ENCODE measurements at places on chromosomes 16 and 17.

GRCh38 chr16:57795431-57795878 is 6.8 kb downstream of the KIFC3 start:
- peak; percentile 80 for DNase-seq
- H3K4me1 ChIP-seq: peaks cover 7% of the 10 kb centered on the region
- no peak overlapping the region for H3K4me3 ChIP-seq
- H3K36me3 ChIP-seq: peaks cover 37% of the 10 kb centered on the region

- H3K36me3 ChIP-seq: no peaks in the 10 kb centered on the region
- H3K27me3 ChIP-seq: no peaks in the 10 kb centered on the region
- no peak for DNase-seq
- H3K4me1 ChIP-seq: no peaks in the 10 kb centered on the region
- H3K27ac ChIP-seq: no peak overlapping the region
- no peak overlapping the region for H3K4me3 ChIP-seq
Measured at GRCh38 chr17:72872396-72872795, 220.1 kb downstream of the SLC39A11 start.

DNA sequence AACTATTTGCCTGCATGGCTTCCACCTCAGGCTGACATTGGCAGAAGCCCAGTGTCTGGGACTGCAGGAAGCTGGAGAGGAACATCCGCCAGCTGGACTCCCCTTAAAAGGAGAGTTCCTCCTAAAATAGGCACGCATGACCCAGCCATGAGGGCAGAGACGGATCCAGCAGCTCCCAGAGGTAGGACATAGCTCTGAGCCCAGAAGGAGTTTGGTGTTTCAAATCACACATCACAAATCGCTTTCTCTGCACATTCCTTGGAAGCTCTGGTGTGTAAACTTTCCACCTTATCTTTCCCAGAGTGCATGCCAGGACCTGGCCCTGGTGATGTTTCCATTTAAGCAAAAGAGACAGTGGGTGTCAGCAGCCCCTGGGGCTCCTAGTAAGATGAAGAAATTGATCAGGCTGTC is 231.1 kb upstream of the CDH5 start:
- H3K27me3 ChIP-seq: no peaks in the 10 kb centered on the region
- no peaks in the 10 kb centered on the region for H3K36me3 ChIP-seq
- no peak overlapping the region for H3K4me3 ChIP-seq
- DNase-seq: no peak
- no peak overlapping the region for H3K27ac ChIP-seq

GRCh38 chr17:1029922-1030644 is 33.2 kb downstream of the TIMM22 start:
- DNase-seq: peak; percentile 79
- peaks cover 21% of the 10 kb centered on the region for H3K4me1 ChIP-seq
- H3K27me3 ChIP-seq: no peaks in the 10 kb centered on the region

All from SK-N-SH (cell line).